ENCODE measurements at places on chromosomes 3 and 15.

DNA sequence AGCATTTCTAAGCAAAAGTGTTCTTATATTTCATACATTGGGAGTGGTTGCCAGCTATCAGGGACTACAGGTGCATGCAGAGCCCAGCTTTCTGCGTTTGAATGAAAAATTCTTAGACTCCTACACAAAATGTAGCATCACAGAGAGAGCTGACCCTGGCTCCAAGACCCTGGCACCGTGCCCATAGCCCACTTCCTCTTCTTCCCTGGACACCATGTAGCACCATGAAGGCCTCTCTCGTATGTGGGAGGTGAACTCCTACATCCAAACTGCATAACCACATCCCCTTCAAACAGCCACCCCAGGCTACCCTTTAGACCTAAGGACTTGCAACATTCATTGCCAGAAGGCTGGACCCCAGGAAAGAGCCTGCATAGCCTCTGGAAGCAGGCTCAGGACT is 35.8 kb upstream of the ATOSA start:
- no peak for DNase-seq

- DNase-seq = no peak
Measured at GRCh38 chr3:113104357-113105092, 106.8 kb upstream of the BOC start.

DNA sequence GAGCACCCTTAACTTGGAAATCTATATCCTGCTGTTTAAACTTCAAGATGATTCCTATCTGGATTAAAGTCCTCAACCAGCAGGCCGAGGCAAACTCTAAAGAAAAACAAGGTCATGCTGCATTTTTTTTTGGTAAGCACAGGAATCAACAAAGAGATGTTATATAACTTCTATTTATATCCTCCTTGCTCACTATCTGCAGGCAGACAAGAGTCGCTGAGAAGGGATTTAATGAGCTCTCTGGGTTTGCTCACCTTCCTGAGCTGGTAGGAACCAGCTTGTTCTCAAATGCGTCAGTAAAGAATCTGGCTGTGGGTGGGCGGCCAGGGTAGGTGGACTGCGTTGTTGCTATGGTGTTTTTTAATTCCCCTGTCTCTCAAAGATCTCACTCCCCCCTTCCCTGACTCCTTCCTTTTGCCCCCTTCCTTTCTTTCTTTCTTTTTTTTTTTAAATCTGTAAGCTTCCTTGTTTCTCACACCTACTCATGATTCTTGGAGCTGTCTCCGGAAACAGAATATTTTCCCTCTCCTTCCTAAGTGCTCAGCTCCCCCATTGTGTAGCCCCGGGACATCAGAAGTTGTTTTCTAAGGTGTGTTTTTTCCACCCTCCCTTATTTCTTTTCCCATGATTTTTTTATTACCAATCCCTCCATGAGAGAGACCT is 228.8 kb upstream of the BHLHE40 start:
- DNase-seq = no peak

- DNase-seq = no peak
Measured at GRCh38 chr3:72082186-72082715, 297.3 kb upstream of the PROK2 start.

- DNase-seq = no peak
Measured at GRCh38 chr3:70731046-70731445, 418.6 kb upstream of the MDFIC2 start.

- DNase-seq = no peak
Measured at GRCh38 chr3:188076176-188076575, 77.8 kb upstream of the LPP start.

- DNase-seq = no peak
Measured at GRCh38 chr3:58170376-58170775, 40.4 kb downstream of the DNASE1L3 start.

GRCh38 chr3:184174284-184174645 is 390 bp upstream of the AP2M1 start:
- DNase-seq = no peak

- no peak for DNase-seq
Measured at GRCh38 chr3:187105700-187106099, 33.6 kb downstream of the RPL39L start.

DNA sequence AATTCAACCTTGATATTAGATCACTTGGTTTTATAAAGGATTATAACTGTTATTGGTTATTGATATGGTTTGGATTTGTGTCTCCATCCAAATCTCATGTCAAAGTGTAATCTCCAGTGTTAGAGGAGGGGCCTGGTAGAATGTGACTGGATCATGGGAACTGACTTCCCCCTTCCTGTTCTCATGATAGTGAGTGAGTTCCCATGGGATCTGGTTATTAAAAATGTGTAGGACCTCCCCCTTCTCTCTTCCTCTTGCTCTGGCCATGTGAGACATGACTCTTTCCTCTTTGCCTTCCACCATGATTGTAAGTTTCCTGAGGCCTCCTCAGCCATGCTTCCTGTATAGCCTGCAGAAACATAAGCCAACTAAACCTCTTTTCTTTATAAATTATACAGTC is 136.0 kb upstream of the UBE2E2 start:
- no peak for DNase-seq

GRCh38 chr3:2950159-2950558 is 160.0 kb downstream of the IL5RA start:
- DNase-seq = no peak

DNA sequence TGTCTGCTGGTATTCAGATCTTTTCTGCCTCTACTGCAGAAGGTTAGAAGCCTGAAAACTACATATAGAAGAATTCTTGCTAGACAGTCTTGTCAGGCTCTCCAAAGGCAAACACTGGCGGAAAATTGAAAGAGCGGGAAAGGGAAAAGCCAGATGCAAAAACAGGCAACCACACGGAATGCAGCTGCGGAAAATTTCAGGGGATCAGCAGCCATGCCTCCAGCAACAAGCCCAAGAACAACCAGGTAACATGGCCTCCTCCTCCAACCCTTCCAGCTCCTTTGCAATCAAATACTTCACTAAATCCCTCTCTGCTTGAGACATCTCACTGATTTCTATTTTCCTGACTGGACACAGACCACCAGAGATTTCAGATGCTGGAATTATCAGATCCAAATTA is 9.6 kb downstream of the UBP1 start:
- DNase-seq = no peak

GRCh38 chr3:65607101-65607500 is 431.6 kb downstream of the MAGI1 start:
- no peak for DNase-seq

- DNase-seq = no peak
Measured at GRCh38 chr15:41925086-41925608, 31.3 kb upstream of the SPTBN5 start.

DNA sequence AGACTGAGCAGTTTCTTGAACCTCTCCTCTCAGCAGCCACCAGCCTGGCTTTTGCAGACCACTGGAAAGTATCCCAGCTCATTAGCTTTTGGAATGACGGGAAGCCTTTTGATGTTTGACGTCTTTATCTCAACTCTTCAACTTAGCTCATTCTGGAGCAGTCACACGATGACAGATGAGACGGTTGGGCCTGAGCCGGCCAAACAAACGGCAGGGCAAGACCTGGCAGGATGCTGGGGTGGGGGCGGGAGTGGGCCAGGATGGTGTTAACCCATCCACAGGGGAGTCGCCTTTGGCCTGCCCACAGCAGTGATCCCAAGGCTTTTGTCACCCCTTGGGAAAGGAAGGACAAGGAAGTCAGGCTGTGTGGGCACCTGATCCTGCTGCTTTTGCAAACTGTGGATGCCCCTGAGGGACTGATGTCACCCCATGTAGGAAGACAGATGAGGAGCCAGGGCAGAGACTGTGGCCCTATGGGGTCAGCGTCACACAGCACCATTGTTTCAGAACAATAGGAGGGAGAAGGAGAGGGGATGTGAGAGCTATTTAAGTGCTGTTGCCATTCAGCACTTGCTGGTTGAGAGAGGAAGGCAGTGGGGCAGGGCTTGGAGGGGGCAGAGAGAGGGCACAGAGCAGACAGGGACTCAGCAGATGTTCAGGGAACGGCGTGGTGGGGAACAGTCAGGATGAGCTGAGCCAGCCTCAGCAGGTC is 121.9 kb upstream of the CTDSPL start:
- no peak for DNase-seq

GRCh38 chr3:161265916-161266571 is 44.9 kb downstream of the NMD3 start:
- no peak for DNase-seq

DNA sequence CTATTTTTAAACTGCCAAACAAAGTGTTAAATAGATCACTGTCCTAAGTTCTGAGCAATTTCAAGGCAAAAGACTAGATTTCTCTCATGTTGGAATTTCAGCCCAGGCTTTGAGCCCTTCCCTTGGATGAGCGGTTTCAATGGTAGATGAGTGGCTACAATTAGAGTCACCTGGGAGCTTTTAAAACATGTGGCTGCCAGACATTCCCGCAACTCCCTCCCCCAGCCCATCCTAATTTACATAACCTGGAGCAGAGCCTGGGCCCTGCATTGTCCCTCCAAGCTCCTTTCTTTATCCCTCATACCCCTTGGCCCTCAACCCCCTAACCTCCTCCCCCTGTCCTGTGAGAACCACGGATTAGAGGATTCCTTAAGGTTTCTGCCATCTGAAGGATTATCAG is 357.5 kb upstream of the UMPS start:
- no peak for DNase-seq

- no peak for DNase-seq
Measured at GRCh38 chr3:156163848-156164247, 43.5 kb downstream of the KCNAB1 start.

DNA sequence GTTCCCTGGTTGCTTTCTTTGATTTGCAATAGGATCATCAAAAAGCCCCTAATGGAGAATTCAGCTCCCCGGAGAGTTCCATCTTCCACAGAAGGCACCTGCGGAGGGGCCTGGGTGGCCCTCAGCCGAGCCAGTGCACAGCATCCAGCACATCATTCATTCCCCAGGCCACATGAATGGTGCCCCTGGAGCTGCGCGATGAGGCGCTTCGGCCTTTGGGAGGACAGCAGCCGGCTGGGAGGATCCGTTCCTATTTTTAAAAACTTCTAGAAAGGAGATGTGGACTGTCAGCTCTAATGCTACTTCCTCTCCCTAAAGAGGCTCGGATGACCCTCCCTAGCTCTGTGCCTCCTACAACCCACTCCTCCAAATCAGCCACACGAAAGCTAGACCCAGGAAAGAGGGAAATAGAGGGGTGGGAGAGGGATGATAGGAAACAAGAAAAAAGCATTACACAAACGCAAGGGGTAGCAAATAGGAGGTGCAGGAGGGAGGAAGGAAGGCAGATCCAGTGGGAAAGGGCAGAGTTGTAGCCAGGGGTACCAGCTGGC is 20.3 kb downstream of the EHD4 start:
- no peak for DNase-seq

DNA sequence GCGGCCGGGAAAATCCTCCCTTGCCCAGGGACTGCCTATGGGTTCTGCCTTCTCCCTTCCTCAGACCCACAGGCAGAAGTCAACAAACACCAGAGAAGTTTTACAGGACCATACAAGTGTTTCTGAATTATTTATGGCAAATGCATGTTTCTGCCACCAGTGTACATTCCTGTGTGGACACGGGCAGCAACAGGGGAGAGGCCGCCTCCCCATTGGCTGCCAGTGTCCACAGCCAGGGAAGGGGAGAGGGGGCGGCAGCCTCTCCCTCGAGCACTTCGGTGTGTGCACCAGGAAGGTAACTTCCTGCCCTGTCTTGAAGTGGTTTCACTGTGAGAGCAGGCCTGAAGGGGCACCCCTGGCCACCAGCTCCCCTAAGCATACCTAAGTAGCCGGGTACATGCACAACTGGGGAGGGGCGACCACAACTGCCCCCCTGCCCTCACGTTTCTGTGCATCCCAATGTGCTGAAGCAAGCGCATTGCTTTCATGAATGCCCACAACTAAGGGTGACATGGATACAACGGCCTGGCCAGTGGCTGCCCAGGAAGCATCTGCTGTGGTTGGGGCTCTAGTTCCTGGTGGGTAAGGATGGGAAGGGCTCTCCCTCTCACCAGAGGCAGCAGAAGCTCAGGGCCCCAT is 14.8 kb upstream of the SHISA5 start:
- no peak for DNase-seq

DNA sequence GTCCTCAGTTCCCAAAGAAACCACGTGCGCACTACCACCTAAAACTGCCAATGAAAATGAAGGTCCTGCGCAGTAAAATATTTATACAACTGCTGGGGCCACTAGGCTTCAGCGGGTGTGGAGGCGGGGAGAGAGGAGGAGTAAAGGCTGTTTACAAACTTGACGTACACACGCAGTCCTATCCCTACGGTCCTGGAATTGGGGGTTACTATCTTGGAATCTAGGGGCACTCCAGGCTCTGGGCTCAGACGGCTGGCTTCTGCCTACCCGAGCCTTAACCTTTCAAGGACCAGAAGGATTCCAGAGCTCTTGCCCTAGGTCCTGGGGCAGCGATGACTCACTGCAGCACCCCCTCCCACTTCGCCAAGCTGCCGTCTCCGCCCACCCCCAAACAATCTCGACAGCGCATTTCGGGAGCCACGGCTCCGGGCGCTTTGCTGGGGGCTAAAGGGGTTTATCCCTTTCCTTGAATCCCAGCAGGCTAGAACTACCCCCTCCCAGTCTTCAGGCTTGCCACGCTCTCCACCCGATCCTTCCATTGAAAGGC is 3.0 kb downstream of the ADAMTS9 start:
- no peak for DNase-seq

DNA sequence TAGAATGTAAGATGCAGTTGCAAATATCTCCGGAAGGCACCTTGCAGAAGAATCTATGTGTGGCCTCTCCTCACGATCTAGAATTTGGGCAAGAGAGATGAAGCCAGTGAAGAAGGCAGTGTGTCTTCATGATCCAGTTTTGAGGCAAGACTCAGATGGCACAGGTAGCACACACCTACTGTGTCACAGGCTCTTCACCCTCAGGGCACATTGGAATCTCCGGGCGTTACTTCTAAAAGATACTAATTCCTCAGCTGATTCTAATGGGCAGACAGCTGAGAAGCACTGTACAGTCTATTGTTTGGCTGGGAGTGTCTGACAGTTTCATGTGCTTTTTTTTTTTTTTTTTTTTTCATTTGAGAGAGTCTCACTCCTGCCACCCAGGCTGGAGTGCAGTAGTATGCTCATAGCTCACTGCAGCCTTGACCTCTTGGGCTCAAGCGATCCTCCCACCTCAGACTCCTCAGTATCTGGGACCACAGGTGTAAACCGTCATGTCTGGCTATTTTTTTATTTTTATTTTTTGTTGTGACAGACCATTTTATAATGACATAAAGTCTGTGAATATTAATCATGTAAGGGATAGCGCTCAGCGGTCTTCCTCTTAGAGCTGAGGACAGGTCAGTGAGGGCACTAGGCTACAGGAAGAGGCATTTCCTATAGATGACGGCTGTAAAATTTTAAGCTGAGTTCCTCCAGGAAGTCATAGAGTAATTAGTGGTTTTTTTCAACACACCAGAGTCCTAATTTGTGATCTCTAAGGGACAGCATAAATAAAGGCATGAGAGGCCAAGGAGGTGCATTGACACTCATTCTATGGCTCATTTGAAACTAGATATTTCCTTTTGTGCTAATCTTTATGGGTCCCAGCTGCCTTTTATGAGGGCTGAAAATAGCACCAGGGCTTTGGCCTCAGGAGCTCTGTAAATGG is 4.0 kb downstream of the C3orf52 start:
- DNase-seq = no peak
